ENCODE measurements at places on chromosomes 5 and 9.

- DNase-seq = no peak
These were observed 269.0 kb upstream of the RGMB start for GRCh38 chr5:98504505-98504904.

DNA sequence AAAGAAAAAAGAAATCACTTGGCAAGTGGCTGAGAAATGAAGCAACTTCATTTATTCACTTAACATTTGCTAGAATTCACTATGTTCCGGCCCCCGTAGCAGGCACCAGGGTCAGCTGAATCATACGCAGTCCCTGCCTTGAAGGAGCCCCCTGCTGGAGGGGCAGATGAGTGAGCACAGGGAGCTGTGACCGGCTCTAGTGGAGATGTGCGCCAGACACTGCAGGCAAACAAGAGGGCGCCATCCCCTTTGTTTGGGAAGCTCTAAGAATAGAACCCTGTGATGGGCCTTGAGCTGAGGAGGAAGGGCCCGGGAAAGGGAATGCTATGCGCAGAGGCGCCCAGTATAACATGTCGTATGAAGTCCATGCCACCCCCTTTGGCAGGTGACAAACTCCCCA, 20.2 kb upstream of the RPL26L1 start:
- peak; percentile 15 for DNase-seq

DNA sequence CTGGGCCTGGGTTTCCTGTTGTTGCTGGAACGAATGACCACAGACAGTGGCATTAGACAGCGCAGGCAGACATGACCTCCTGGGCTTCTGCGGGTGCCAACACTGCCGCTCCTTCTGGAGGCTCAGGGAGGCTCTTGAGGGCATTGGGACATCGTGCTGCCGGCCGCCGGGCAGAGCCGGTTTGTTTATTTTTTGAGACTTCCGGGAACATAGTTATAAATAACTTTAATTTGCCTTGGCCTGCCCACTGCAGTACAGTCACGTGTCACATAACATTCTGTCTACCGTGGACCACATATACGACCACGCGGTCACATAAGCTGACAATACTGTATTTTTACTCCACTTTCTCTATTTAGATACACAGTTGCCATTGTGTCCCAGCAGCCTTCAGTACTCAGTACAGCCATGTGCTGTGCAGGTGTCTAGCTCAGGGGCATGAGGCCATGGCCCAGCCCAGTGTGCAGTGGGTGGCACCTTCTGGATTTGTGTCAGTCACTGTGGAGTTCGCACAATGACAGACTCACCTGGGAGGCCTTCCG, 8.2 kb upstream of the TOR4A start:
- no peak for DNase-seq

GRCh38 chr9:12368569-12368968, 324.6 kb upstream of the TYRP1 start:
- DNase-seq = no peak

- no peak for DNase-seq
These were observed 557.3 kb upstream of the SEMA6A start for GRCh38 chr5:117131876-117132275.
